ENCODE measurements at places on chromosomes 12 and 14.
A peak's percentile ranks its signal among the peaks of the same experiment; 100 is the strongest.

- no peak for DNase-seq
These were observed 81.1 kb downstream of the NKX2-1 start for GRCh38 chr14:36438883-36439282.

DNA sequence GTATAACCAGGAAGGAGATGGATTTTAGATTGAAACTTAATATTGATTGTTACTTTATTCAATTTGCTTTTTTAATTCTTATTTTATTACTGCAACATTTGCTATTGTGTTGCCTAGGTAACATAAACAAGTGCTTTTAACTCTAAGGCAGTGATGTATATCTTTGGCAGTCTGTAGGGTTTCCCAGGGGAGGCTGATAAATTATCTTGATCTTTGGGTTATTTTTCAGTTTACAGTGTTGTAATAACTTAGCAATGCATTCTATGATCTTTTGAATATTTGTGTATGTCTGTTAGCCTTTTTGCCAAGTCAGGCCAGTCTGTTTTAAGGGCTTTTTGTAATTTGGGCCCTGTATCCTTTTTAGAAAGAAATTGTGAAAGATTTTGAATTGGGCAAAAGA, 7.8 kb upstream of the DTD2 start:
- no peak for DNase-seq

GRCh38 chr14:72615451-72616121, 278.3 kb downstream of the DPF3 start:
- no peak for DNase-seq

DNA sequence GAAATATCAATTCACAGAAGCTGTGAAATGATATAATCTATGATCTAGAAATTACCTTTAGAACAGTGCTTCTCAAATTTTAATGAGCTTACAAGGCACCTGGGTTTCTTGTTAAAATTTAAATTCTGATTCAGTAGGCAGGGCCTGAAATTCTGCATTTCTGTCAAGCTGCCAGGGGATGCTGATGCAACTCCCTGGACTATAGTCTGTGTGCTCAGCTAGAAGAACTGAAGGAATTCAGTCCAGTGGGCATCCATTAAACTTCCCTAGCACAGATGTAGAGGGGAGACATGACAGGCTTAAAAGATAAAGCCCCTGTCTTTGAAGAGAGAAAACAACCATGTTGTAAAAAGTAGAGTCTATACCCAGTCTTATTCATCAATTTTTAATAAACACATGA, 441.8 kb downstream of the TMTC2 start:
- DNase-seq = no peak

DNA sequence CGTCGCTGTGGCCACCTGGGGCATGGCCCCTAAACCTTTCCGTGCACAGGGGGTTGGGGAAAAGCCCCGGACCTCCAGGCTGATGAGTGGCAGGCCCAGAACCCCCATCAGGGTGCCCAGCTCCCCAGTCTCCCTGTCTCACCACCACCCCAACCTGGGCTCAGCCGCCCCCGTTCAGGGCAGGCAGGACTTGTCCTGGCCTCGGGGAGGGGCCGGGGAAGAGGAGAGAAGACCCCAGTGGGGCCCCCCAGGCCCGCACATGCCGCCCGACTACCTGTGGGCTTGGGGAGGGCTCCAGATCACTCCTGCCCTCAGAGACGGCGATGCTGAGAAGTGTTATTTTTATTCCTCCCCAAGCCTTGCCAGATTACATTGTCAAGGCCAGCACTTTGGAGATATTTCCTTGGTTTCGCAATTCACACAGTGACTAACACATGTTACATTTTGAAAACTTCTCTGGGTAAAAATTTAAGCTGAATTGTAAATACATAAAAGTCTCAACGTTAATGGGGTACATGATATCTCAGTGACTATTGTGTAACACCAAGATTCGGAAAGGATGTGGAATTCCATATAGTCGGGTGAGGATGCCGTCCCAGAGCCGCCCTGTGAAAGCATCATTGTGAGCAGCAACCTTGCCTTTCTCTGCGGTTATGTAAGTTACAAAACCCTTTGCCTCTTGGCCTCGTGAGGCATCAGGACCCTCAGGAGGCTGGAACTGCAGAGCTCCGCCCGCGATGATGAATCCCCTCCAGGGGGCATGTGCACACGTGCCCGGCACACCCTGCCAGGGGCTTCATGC, 85.6 kb upstream of the DIO3 start:
- DNase-seq = no peak

GRCh38 chr14:66032800-66033199, 453.4 kb upstream of the CCDC196 start:
- no peak for DNase-seq

DNA sequence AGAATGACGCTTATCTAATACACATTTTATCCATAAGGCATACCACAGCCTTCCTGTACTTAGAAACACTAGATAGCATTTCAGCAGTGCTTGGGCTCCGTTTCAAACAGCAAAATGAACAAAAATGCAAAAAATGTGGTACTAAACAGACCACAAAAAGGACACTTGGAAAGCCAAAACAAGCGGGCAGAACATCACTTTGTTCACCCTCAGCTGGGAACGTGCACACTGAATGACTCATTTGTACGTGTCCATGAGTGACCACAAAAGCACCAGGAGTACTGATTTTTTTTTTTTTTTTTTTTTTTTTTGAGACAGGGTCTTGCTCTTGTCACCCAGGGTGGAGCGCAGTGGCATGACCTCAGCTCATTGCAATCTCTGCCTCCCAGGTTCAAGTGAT, 8.9 kb upstream of the FOXN3 start:
- no peak for DNase-seq

DNA sequence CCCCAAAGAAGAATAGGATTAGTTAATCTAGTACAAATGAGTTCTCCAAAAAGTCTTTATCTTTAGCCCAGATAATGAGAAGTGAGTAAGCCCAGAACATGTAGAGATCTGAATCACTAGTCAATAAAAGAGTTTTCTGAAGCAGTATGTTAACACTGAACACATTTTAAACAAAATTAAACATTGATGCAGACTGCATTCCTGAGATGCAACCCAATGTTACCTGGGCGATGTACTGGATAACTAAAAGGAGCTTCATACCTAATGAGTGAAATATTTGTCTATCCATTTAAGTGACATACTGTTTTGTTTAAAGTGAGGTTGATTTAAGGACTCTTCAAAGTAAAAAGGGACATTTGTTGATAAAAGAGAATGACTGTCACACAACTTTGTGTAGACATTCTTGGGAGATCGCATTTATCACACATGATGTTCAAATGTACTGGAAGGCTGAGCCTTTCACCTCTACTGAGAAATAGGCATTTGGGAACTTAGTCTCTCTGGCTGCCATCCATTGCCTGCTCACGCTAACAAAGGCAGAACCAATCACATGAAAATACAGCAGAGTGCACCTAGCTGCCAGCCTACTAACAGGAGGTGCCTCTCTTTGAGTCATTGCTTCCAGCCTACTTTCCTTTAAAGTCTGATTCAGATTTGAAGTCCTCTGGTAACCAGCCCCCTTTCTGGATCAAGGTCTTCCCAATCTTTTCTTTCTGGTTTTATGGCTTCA, 287.7 kb downstream of the BTG1 start:
- DNase-seq = no peak

DNA sequence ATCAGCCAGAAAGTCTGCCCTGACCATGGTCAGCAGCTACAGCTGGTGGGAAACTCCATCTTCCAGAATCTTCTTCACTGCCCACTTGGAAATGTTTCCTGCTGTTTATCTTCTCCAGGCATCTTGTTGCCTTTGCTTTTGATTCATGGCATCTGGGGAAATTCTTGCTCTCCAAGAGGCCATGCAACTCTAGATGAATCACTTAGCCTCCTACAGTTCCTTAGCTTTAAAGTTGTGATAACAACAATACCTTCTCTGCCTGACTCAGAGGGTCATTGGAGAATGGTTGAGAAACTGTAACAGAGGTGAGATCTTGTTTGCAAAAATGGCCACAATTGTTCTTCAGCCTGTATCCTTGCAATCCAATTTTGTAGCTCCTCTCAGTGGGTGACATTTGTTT, 121.0 kb upstream of the VRK1 start:
- DNase-seq = no peak

GRCh38 chr14:37903343-37904191, 304.1 kb upstream of the SSTR1 start:
- peak; percentile 52 for DNase-seq

GRCh38 chr12:6224550-6224949, 24.4 kb downstream of the CD9 start:
- no peak for DNase-seq

DNA sequence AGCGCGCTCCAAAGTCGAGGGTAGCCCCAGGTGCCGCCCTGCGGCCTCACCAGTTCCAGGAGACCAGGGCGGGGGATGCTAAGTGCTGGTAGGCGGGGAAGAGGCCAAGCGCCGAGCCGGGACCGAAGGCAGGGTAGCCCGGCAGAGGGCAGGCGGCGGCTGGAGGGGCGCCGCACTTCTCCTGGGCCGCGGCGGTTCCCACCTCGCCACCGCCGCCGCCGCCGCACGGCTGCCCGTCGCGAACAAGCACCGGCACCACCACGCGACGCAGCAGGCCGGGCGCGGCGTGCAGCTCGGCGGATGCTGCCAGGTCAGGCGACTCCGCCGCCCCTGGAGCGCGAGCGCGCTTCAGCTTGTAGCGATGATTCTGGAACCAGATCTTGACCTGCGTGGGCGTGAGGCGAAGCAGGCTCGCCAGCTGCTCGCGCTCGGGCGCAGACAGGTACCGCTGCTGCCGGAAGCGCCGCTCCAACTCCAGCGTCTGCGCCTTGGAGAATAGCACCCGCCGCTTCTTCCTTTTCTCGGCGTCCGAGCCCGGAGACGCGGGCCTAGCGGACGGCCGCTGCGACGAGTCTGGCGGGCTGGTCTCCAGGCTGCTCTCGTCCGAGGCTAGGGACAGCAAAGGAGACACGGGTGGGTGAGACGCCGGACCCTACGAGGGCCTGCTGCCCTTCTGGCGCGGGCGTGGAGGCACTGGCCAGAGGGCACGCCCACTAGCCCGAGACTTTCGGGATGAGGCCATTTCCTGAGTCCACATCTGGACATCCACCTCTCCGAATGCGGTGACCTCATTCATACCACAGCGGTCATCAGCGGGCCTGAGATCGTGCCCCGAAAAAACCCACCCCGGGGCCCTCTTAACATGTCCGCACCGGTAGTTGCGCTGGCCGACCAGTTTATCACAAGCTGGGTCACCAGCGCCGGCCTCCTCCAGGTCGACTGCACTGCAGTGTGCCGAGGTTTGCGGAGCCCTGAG, 1.3 kb downstream of the NKX2-8 start:
- peak; percentile 65 for DNase-seq

DNA sequence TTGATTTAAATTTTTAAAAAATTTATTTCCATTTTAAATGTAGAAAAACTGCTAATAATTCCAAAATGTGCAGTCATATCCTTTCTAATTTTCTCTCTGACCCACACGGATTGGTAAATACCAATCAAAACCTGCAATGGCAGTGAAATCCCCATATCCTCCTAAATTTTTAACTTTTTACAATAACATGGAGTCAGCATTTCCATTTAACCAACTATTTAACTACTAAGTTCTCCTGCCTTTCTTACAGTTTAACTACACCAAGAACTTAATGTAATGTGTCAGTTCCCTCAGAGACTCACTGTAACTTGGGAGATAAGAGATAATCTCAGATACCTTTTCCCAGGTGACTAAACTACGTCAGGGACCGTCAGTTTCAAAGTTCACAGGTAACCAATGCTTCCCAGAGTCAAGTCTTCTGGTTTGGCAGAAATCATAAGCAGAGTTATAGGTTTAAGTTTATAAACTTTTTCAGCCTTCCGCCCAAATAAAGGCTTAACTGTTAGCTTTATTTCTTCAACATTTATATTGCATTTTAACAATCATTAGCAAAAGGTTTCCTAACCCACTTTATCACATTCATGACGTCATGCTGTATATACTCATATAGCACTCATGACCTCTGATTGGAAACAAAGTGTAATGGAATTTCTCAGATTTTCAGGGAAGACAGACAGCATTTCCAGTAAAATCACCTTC, 7.6 kb downstream of the KRAS start:
- no peak for DNase-seq

- no peak for DNase-seq
These were observed 1.4 kb downstream of the PTHLH start for GRCh38 chr12:27971121-27971489.

DNA sequence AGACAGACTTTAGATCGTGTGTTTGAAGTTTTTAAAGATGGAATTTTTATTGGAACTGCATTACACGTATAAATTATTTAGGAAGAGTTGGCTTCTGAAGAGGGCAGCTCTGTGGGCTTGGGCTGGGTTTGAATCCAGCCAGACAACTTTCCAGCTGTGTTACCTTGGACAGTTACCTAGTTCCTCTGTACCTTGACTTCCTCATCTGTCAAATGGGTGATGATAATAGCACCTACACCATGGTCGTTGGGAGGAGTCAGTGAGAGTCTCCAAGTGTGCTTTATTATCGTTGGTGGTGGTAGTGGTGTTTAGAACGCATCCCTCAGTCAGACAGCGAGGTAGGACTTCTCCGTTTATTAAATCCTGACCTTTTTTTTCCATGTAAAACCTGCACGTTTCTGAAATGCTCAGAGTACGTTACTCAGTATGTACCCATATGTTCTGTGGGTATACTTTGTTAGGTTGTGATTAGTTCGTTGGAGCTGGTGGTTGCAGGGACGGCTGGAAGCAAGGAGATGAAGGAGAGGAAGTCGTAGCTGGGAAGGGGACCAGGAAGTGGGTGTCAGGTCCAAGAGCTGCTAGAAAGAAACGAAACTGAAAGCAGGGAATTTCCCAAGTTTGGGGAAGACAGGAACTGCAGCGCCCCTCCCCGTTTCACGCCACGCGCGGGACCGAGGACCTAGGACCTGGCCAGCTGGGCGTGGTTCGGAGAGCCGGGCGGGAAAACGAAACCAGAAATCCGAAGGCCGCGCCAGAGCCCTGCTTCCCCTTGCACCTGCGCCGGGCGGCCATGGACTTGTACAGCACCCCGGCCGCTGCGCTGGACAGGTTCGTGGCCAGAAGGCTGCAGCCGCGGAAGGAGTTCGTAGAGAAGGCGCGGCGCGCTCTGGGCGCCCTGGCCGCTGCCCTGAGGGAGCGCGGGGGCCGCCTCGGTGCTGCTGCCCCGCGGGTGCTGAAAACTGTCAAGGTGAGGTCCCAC, at the start of gene OAS3:
OAS3 (plus strand) TSS at position 734 of the 979 bp plus-strand sequence; CDS start at position 791, 57 bp downstream.
- peak; percentile 79 for DNase-seq

- DNase-seq = no peak
These were observed 374.2 kb downstream of the PRKD1 start for GRCh38 chr14:29553427-29553826.

DNA sequence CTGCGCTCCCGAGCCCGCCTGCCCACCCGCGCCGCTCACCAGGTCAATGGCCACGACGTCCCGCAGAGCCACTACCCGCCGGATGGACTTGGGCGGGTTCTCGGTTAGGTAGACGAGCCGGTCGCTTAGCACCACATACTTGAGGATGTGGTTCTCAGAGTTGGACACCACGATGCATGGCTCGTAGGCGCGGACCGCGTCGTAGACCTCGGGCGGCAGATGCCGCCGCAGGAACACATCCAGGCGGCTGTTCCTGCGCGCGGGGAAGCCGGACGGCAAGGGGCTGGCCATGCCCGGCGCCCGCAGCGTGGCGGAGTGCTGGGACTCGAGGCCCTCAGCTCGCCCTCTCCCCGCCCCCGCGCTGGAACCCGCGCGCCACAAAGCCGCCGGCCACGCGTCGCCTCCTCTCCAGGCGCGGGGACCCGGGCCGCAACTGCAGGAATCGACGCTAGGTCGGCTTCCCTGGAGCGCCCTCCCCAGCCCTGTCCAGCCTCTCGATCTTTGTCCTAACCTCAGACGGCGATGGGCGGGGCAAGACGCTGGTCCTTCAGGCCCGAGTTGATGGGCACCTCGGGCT, at the start of gene C12orf56:
C12orf56 (minus strand) TSS at position 484 of the 577 bp plus-strand sequence; CDS start at position 291, 193 bp downstream.
- DNase-seq = no peak

Data from COR-L47 (cell line).